ENCODE measurements at places on chromosomes 1 and 21. TPM values are rescaled to one million over a fixed set of nuclear protein-coding genes. Genes with fewer than 3 reads are reported as not detected.

DNA sequence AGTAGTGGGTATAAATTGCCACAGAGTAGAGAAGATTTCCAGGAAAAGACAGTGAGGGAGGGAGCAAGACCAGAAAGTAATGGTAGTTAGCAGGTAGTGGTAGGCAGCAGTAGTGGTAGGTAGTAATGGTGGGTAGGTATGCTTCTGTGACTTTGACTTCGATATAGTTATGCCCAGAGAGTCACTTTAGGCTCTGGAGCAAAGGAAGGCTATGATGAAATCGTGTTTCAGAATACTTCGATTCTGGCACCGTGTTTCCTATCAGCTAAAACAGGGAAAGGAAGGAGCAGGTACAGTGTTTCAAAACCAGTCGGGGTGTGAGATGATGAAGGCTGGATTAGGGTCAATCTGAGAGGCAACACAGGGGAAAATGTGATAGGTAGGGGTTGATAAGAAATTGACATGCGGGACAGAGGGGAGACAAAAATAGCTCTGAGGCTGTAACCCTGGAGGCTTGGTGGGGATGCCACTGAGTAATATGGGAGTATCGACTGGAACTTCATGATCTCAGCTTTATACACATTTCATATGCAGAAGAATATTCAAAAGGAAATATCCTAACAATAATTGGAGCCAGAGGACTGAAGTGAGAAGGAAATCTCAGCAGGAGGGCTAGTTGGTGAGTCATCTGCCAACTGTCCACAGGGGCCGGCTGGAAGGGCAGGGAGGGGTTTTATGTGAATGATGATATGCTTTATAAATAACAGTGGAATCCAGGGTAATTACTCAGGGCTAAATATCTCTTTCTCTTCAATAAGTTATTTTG, 25.2 kb upstream of the TRIM45 start:
- DNase-seq = no peak

DNA sequence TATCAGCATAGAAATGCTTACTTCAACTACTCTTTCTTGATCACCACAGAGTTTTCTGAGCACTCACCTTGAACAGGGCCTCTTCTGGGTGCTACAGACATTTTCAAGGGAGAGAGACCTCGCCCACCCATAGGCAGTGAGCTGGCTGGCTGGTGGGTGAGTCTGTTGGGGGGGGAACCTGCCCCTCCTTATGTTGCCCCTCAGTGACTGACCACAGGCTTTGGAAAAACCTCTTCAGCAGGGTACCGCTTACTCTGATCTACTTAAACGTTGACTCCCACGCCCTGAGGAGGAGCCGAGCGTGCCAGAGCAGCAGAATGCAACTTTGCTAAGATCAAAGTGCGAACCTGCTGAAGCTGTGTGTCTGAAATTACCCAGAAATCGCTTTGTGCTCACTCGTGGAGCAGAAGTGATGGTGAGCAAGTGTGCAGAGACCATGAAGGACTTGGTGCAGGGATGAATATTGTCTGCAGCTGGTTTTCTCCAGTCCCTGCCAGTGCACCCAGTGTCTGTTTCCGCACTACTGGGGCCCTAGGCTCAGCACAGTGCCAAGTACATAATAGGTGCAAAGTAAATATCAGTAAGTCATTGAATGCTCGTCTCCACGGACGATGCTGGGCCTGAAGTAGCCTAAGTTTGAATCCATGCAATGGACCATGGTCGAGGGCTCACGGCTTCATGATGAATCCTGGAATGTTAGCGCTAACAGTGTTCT, 158.7 kb upstream of the IRF2BP2 start:
- no peak for DNase-seq

The DIO1 gene
- not detected for polyA plus RNA-seq

DNA sequence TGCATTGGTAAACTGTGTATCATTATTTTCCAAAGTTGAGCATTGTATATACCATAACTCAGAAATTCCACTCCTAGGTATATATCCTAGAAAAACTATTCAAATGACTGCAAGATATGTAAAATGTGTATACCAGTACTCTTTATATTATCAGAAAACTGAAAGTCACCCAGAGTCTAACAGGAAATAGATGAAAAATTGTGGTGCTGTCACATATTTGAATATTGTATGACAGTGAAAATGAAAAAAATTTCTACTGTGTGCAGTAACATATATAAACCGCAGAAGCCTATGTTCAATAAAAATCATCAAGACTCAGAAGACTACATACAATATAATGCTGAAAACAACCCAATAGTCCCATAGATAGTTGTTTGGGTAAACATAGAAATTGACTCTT, 74.4 kb upstream of the LYPLAL1 start:
- no peak for DNase-seq

The DENND4B gene
- polyA plus RNA-seq = 27.6 TPM

The WNT3A gene
- polyA plus RNA-seq = not detected

DNA sequence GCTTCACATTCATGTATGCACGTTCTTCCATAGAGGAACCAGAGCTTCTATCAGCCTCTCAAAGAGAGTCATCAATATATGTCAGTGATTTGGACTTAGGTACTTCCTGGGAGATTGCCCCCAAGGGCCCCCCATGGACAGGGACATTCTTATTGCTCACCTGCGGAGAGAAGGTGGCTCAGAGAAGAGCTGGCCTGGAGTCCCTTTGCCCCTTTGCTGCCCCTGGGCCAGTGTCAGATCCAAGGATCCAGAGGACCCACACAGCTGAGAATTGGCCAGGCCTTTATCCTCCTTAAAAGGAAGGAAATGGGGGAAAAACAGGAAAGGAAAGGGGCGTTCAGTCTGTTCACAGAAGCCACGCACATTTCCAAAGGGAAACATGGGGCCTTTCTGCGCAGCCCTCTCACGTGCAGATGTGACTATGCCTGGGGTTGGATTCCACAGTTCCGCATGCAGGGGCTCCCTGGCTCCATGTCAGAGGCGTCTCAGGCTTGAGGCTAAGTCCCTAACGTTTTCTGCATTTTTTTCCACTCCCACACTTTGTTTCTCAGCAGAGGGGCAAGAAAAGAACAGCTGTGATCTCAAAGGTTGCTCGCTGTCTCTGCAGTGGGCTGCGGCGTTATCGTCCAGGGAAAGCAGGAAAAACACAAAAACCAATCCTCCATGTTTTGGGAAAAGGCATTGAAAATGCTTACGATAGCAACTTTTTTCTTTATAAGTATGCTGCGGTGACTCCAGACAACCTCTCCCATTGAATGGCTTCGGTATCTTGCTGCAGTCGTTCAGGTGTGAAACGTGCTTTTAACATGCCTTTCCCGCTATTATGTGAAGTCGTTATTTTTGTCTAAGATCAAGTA, 5.9 kb downstream of the C1orf226 start:
- DNase-seq = no peak

DNA sequence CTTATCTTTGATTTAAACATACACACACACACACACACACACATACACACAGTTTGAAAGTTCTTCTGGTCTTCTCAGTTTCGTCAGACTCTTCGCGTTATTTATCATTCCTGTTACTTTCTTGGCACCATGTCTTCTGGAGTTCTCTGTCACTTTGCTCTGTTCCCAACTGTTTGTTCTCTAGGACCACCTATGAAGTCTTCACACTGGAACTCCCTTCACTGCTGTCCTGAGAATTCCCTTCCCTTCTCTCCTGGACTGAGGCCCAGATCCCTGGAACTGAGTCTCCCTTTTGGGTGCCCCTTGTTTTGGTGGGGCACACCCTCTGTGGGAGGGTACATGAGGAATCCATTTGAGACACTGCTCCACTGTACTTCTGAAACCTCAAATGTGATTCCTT, 30.5 kb downstream of the ALG14 start:
- peak; percentile 32 for DNase-seq

DNA sequence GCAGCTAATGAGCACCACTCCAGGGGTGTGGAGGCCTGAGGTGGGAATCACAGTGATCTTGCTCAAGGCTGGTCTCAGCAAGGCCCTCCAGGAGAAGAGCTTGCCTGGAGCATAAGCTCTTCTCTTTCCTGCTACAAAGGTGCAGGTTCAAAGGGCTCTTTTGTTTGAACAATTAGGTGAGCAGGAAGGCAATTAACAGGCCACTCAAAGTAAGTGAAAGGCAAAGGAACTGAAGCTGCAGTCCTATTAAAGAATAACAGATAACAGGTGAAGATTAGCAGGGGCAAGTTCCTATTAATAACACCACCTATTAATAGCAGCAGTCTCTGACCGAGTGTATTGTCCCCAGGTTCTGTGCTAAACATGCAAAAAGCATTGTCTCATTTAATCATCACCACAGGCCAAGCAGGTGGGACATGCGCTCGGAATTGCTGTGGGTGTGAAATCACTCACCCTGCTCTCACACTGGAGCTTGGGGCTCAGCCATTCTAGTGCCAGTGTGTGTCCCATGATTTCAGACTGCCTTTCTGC, 113.8 kb downstream of the RHOU start:
- no peak for DNase-seq

DNA sequence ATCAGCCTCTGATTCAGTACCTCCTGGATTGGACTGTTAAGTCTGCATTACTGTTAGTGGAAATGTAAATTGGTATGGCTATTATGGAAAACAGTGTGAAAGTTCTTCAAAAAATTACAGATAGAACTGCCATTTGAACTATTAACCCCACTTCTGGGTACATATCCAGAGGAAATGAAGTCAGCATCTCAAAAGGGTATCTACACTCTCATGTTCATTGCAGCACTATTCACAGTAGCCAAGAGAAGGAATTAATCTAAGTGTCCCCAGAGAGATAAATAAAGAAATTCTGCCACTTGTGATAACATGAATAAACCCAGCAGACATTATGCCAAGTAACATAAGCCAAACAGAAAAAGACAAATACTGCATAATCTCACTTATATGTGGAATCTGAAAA, 676.0 kb downstream of the PLA2G4A start:
- peak; percentile 50 for DNase-seq

DNA sequence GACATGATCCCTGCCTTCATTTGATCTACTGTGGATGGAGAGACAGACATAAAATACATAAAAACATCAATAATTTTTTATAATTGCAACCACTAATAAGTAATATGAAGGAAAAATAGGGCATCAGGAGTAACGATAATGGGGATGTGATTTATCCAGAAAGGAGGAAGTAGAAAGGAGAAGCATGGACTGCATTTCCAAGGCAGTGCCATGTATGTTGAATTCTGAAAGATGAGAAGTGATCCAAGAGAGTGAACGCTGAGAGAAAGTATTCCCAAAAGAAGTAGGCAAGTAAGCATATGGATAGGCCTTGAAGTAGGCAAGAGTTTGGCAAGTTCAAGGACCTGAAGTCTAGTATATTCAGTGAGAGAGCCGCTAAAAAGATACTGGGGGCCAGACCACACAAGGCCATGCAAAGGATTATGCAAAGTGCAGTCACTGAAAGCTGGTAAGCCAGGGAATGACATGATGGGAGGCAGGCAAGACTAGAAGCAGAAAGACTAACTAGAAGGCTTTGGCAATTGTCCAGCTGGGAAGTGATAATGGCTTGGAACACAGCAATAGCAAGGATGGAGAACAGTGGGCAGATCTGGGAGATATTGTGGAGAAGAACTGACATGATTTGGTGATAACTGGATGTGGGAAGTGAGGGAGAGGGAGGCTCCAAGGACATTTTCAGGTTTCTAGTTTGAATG, 85.9 kb downstream of the TM2D1 start:
- no peak for DNase-seq

DNA sequence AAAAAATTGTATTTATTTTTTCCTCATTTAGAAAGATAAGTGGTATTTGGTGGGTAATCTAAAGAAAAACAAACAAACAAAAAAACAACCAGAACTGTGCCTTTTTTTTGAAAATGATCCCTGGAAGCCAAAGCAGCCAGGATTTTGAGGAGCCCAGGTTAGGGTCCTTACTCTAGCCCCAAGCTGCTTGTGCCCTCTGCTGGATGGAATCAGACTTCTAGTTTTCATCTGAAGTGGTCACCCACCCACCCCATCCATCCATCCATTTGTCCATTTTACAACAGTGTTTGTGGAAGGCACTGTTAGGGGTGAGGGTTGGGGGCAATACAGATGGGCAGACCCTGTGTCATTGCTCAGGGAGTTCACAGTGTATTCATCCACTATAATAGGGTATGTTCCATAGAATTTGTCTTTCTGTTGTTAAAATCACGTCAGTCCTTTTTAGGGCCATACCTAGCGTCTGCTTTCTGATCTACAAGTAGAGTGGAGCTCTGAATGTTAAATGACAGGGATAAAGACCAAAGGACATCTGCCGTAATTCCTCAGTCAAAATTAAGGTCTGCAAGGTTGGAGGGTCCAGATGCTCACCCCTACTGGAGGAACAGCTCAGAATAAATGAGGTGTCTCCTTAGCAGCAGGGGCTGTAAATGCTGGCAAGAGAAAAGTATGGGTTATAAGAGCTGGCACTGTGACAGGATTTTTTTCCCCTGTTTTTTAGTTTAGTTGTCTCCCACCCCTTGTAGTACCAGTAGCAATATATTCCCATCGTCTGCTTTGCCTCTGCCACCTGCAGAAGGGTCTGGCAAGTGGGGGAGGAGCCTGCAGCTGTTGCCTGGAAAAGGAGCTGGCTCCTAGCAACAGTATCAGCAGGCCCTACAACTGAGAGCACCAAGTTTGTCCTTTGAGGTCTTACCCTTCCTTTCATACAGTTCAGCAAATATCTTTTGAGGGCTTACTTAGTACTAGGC, 3.2 kb downstream of the LRRC42 start:
- peak; percentile 57 for DNase-seq

The PLXNA2 gene
- 5.7 TPM for polyA plus RNA-seq

DNA sequence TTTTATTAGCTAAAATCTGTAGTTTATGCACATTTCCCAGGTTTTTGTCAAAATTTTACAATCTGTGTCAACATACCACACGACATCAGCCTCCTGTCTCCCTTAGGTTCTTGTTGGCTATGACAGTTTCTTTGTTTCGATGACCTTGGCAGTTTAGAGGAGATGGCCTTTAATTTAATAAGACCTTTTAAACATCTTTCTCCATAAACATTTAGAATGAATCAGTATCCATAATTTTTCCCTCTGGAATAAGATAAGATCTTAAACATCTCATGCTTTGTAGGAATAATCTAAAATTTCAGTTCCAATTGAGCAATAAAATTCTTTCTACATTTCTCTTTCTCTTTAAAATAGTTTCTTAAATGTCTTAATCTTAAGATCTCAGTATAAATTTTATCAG, 28.7 kb upstream of the DYRK1A start:
- DNase-seq = no peak

DNA sequence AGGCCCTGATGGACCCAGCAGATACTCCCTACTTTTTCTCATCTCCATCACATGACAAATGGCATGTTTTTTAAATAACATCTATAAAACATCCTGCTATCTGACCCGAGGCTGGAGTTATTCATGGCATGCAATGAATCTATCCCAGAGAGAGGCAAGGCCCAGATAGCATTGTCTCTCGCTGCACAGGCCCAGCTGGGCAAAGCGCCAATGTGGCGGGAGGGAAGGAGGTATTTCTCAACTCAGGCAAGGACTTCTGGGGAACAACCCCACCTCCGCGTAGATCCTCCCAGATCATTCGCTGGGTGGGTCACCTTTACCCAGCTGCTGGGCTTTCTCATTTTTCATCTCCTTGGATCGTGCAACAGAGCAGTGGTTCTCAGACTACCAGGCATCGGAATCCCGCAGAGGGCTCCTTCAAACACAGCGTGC, 59.8 kb downstream of the ERG start:
- no peak for DNase-seq
